ENCODE measurements at places on chromosomes 7 and 10.

DNA sequence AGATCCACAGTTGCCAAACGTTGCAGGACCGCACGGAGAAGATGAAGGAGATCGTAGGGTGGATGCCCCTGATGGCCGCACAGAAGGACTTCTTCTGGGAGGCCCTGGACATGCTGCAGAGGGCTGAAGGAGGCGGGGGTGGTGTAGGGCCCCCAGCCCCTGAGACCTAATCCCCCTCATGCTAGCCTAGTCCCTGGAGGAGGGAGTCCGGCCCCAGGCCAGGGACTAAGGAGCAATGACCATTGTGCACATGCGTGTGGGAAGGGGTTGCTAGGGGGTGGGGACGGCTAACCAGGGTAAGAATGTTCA lies 1.5 kb upstream of the PCOLCE start:
- DNase-seq, result no peak

DNA sequence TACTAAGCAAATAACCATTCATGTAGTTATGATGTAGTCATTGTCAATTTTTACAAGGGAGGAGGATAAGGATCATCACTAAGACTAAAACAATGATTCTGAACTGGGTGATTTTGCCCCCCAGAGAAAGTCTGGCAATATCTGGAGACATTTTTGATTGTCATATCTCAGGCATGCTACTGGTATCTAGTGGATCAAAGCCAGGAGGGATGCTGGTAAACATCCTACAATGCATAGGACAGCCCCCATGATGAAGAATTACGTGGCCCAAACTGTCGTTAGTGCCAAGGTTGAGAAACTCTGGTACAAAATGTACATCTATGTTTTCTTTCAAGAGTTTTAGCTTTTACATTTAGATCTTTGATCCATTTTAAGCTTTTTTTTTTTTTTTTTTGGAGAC lies 57.3 kb downstream of the GBF1 start:
- no peak for DNase-seq

- no peak for DNase-seq
Observed at GRCh38 chr10:61992059-61992460, 90.6 kb downstream of the ARID5B start.

DNA sequence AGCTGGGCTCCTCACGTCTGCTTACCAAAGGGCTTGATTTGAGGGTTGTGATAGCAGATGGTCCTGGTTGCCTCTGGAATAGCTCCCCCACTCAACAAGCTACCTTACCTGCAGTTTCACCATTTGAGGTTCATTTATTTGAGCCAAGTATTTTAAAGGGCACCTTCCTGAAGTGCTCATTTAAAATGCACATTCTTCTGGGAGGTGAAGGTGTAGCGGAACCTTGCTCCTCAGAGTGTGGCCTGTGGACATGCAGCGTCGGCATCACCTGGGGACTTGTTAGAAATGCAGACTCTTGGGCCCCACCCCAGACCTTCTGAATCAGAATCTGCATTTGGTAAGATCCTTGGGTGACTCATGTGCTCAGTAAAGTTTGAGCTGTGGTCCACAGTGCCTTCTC lies 2.3 kb downstream of the CDH23 start:
- DNase-seq, result no peak

DNA sequence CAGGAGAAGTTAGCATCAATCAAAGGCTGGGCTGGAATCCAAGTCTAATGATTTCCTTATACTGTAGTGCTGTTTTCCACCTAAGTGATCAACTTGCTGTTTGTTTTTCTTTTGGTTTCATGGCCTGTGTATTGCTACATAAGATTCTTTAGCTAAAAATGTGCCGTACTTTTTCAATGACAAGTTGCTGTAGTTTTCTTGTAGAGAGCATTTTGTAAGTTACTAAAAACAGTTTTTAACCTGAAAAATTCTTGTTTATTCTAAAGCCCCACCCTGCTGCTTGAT lies 1.3 kb downstream of the HELLS start:
- peak; percentile 1 for DNase-seq

DNA sequence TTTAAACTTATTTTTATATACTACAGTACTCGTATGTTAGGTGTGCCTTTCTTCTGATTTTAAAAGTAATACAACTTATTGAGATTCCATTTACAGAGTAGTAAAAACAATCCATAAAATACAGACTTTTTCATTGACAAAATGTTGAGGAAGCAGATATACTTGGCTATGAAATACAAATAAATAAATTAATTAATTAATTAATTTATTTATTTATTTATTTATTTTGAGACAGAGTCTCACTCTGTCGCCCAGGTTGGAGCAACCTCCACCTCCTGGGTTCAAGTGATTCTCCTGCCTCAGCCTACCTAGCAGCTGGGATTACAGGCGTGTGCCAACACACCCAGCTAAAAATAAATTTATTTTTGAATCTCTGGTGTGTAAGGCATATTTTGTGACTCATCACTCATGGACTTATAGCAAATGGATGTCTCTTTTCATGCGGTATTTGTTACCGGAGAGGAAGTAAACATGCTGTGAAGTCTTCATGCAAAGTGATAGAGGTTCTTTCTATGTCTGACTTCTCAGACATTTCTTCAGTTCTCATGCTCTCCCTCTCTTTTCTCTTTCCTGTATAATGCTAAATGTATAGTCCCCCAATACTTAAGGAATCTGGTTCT lies 20.2 kb upstream of the SRPK2 start:
- DNase-seq, result no peak

DNA sequence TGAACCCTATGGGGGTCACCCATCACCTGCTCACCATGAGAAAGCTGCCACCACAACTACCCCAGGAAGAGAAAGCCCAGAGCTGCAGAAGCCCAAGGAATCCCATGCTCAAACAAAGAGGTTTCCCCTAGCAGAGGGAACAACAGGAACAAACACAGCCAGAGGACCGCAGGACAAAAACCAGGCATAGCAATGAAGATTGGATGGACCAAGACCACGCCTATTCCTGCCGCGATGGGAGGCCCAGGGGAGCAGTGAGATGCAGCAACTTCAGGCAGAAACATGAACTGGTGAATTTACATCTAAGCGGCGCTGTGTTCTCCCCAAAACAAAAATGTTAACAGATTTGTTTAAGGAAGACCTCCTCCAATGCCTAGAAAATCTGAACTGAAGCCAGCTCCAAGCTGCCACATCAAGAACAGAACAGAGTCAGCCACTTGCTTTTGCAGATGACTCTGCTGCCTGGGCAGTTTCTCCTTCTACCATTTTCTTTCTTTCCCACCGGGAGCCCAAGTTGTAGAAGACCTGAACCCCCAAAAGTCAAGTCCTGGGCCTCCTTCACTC lies 134.2 kb upstream of the NEBL start:
- no peak for DNase-seq

DNA sequence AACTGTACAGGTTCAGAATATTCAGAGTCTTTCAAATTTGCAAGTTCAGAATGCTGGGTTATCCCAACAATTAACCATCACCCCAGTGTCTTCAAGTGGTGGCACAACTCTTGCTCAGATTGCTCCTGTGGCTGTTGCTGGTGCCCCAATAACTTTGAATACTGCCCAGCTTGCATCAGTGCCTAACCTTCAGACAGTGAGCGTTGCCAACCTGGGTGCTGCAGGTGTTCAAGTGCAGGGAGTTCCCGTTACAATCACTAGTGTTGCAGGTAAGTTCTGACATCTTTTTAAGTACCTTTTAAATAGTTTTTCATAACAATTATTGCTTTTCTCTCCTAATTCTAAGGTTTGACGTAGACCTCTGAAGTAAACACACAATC lies 2.7 kb downstream of the SP4 start:
- DNase-seq, result no peak

DNA sequence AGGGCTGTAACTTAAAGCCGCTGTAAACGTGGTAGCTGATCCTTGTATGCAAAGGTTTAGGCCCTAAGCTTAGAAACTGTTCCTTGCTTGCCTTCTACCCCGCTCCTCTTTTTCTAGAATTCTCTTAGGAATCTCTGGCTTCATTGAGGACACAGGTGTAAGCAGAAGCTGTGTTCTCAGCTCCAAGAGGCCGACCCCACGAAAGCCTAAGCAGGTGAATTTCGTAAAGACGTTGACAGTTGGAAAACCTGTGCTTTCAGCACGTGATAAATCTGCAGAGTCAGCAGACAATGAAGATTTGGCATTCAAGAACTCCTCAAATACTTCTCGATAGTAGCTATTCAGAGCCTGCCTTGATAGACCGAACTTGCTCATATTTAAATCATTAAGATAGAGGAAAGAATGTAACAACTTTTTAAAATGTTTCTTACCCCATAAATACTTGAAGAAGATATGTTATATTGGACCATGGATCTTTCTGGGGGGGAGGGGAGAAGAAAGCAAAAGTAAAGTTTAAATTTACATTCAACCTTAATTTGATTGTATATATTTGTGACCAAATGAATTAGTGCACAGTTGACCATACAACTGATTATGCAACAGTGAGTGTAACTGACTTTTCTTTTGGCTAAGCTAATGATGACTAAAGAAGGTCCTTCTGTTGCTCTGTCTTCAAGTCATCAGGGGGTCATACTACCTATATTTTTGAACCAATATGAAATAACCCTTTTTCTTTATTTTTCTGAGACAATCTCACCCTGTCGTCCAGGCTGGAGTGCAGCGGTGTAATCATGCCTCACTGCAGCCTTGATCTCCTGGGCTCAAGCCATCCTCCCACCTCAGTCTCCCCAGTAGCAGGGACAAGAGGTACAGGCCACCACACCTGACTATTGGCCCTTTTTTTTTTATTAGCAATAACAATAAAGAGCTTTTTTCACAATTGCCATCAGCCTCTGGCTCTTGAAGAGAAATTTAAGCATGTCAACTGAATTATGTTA lies 1.2 kb upstream of the GDI2 start:
- no peak for DNase-seq

DNA sequence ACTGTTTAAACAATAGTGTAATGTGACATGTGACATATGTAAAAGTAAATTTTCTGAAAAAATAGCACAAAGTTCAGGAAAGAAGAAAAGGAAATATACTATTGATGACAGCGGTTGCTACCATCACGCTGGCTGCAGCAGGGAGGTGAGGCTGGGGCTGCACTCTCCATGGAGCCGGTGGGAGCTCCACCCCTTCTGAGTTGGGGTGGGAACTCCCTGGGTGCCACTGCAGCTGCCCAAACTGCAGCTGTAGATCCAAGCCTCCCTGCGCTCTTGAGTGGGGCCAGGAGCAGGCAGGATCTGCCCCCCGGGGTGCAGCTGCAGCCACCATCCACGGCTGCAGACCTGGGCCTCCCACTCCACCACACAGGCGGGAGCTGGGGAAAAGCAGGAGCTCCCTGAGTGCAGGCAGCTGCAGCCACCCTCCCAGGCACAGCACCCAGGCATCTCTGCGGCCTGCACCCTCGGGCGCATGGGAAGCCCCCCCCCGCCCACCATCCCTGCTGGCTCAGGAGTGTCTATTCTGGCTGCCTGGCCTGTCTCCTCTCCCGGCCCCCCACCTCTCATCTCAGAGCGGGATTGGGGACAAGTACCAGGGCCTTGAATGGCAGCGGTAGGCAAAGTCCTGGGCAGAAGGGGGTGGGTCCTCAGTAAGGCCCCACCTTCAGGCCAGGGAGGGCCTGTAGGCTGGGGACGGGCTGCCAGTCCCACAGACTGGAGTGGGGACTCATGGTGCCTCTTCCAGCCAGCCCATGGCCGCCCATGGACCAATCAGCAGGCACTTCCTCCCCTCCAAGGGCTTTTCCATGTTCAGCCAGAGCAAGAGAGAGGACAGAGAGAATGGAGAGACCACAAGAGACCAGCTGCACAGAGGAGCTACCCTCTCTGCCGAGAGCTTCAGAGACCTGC lies 50.1 kb downstream of the TNS3 start:
- DNase-seq, result no peak

- DNase-seq, result no peak
Observed at GRCh38 chr10:48494073-48494472, 110.8 kb downstream of the ARHGAP22 start.

DNA sequence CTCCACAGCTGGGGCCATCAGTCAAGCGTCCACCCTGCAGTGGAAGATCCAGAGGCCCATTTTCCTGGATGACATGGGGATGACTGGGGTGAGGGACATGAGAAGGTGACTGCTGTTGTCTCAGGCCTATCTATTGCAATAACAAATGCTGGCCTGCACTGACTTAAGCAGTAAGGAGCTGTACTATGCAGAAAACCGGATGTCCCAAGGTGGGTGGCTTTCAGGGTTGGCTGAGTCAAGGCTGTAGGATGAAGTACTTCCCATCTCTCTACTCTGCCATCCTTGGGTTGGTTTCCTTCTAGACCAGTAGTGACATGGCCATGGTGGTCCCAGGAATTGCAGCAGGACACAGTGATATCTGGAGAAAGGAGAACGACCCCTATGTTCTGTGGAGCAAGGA lies 48.1 kb downstream of the NEURL1 start:
- DNase-seq, result no peak

GRCh38 chr10:115092555-115093285 lies 445 bp upstream of the ATRNL1 start:
- no peak for DNase-seq

DNA sequence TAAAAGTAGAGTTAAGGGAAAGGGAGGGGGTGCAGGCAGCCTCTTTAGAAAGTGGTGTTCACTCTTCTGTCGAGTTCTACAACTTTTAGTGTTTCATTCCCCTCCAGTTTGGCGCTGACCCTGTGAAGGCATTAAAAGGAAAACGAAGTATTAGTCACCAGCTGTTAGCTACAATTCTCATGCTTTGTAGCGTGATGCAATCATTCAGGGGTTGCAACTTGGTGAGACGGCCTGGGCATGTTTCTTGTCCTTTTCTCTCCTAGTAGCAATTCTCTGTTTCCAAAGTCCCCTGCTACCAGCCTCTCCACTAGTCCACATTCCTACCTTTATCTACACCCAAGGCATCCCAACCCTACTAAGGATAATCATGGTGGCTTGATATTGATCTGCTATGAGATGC lies 33.7 kb upstream of the DGKI start:
- DNase-seq, result no peak
